ENCODE measurements at places on chromosomes 12 and 14.

- no peak for DNase-seq
Observed at GRCh38 chr12:19997656-19998400, 370.5 kb upstream of the PDE3A start.

DNA sequence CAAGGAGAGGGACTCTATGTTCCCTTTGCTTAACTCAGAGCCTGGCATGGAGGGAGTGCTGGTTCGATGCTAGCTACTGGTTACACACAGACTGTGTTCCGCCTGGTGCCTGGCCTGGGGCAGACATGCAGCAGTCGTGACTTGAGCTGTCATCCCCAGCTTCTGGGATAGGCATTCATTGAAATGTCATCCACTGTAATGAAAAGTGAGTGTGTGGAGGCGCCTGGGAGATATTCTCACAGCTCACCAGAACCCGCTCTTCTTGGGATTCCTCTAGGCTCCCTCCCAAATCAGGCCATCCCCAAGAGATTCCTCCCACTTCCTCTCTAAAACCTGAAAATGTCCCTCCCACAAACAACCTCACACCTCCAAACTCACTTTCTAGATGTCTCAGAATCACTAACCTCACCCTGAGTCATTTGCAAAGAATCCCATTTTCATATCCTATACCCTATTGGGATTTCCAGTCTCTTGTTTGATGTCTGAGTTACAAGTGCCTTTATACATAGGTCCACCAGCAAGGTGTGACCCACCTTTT lies 82.8 kb downstream of the CRACR2A start:
- no peak for DNase-seq

GRCh38 chr14:75013290-75013689 lies 10.6 kb downstream of the EIF2B2 start:
- DNase-seq: no peak

- no peak for DNase-seq
Observed at GRCh38 chr14:78081245-78081644, 88.9 kb upstream of the NRXN3 start.

GRCh38 chr12:131174901-131175300 lies 221.2 kb downstream of the ADGRD1 start:
- DNase-seq: no peak

GRCh38 chr14:30710876-30711275 lies 88.8 kb downstream of the SCFD1 start:
- DNase-seq: no peak

GRCh38 chr12:92272061-92272964 lies 126.7 kb upstream of the BTG1 start:
- DNase-seq: no peak

- no peak for DNase-seq
Observed at GRCh38 chr12:1760566-1761382, 59.6 kb upstream of the LRTM2 start.

DNA sequence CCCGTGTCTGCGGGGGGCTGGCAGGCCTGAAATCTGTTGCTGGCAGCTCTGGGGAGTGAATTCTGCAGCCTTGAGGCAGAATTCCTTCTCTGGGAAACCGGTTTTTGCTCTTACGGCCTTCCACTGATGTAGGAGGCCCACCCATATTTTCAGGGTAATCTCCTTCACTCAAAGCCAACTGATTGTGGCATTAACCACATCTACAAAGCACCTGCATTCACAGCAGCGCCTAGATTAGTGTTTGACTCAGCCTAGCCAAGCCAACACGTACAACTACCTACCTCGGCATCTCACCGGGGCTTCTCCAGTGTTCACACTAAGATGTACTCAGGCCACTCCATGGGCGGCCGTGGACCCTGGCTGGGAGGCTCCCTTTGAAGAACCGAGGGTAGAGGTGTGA lies 15.8 kb downstream of the C12orf43 start:
- no peak for DNase-seq

- no peak for DNase-seq
Observed at GRCh38 chr12:103737881-103738280, 103.2 kb downstream of the NT5DC3 start.

DNA sequence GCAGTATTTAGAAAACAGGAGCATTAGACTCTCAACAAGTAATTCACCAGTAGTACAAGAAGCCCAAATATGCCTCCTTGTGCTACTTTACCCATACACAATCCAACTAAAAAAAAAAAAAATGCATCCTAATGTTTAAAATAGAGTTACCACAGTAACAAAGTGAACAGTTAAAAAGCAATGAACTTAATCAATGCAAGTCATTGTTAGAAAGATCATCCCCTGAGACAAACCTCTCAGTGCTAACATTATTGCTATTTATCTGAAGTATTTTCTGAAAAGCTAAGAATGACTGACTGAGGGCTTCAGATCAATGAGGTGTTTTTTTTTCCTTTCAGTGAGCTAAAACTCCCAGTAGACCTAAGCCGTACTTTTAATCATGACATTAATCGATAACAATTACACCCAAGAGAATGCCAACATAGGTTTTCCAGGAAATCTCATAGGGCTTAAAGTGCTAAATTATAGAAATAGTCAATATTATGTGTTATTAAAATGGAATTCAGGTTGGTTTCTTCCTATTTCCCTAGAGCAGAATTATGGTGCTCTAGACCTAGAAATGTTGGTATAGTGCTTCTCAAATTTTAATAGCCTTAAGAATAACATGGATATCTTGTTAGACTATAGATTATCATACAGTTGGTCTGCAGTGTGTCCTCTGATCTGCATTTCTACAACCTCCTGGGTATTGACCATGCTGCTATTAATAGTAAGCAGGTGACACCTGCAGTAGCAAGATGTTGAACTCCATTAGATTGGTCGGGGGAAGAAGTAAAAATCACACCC lies 123.0 kb downstream of the PRKD1 start:
- no peak for DNase-seq

GRCh38 chr12:131499160-131499863 lies 211.6 kb upstream of the SFSWAP start:
- no peak for DNase-seq

DNA sequence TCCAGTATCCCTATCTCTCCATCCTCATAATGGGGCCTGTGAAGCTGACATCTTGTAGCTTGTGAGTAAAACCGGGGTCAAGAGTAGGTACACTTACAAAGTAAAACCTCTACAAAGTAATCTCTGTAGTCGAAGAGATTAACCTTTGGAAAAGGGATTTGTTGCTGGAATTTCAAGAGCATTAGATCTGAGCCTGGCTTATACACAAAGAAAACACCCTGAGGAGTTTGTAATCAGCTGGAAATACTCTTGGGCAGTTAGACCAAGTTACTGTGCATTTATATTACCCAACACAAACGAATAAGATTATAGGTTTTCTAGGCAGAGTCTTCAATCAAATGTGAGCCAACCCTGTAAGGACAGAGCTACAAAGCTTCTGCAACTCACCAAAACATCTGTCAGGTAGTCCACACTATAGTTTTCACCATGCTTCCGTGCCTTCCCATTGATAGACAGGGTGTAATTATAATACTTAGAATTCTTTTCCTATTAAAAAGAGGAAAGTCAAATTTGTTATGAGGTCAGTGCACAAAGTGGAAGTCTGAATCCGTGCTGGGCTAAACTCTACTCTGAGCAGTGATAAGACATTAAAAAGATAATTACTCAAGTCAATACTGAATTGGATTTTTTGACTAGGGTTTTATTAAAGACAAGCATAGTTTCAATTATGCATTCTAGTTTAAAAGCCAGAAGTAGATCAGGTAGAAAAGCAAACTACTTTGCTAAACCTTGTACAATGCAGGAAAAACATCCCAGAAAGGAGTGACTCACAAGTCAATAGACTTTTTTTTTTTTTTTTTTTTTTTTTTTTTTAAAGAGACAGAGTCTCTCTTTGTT lies 14.6 kb downstream of the GNS start:
- no peak for DNase-seq

GRCh38 chr12:92312463-92312964 lies 166.9 kb upstream of the BTG1 start:
- no peak for DNase-seq

DNA sequence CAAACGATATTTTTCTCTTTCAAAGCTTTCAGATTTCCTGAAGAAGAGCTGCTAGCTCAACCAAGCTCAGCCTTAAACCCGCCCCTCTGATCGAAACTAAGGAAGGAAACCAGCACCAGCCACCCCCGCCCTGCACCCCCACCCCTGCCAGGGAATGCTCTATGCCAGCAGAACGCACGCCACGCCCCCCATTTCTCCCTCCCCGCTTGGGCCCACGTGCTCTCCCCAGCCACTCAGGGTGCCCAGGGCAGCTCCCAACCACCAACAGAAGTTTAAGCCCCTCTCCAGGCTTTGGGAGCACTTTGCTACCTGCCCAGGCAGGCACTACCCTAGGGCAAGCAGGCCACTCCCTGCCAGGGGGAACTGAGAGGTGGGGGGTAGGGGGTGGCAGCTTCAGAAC lies 18.8 kb upstream of the KRT78 start:
- DNase-seq: peak; percentile 39

DNA sequence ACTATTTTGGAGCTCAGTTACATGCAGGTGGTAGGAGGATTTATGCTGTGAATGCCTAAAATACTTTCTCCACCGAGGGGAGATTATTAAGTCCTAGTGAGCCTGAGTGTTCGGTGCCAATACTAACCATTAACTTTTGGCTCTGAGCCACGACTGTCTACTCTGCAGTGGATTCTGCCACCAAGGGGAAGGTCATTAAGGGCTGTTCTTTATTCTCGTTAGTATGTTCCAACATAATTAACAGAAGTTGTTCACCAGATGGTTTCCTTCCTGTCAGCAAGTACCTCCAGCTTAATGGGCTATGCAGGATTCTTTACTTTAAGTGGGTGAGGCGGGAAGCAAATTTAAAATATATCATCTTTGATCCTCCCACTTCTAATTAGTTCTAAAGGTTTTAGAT lies 326.3 kb downstream of the BMP4 start:
- no peak for DNase-seq

DNA sequence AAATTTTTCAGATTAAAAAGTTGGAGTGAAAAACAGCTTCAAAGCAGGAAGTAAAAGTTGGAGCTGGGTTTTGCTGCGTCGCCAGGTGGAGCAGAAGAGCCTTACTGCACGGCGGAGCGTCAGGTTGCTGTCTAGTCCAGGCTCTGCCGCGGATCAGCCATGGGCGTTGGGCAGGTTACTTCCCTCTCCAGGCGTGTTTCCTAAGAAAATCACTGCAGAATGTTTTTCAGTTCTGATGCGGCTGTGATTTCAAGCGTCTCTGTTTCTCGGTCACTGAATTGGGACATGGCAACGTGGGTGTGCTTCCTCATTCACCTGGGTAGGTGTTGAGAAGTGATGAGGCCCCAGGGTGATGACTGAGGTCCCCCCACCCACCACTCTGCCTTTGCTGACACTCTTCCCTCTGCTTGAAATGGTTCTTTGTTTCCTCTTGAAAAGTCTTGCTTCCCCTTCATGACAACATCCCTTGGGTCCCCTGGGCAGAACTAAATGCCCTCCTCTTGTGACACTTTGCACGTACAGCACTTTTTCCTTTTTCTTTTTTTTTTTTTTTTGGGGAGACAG lies 7.6 kb downstream of the EVL start:
- no peak for DNase-seq

DNA sequence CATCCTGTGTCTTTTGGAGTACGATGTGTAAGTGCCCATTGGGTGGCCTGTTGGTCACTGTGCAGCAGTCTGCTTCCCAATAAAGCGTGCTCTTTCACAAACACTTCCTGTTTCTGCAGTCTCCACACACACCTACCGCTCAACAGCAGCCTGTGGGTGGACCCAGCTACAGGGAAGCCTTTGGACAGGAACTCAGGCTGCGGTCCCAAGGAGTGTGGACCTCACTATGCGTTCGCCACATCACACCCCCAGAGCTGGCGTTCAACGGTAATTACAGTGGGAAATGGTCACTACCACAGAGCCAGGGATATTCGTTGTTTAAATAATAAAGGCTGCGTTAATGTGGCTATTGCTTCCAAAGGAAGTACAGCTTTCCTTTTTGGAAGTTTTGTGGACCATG lies 16.2 kb downstream of the PSMC1 start:
- DNase-seq: no peak

DNA sequence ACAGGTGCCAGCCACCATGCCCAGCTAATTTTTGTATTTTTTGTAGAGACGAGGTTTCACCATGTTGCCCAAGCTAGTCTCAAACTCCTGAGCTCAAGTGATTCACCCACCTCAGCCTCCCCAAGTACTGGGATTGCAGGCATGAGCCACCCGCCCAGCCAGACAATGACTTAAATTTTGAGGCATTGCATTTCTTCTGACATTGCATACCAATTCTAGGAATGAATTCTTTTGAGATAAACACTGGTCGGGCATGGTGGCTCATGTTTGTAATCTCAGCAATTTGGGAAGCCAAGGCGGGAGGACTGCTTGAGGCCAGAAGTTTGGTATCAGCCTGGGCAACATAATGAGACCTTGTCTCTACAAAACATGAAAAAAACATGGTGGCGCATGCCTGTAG lies 2.5 kb upstream of the CELA1 start:
- no peak for DNase-seq

DNA sequence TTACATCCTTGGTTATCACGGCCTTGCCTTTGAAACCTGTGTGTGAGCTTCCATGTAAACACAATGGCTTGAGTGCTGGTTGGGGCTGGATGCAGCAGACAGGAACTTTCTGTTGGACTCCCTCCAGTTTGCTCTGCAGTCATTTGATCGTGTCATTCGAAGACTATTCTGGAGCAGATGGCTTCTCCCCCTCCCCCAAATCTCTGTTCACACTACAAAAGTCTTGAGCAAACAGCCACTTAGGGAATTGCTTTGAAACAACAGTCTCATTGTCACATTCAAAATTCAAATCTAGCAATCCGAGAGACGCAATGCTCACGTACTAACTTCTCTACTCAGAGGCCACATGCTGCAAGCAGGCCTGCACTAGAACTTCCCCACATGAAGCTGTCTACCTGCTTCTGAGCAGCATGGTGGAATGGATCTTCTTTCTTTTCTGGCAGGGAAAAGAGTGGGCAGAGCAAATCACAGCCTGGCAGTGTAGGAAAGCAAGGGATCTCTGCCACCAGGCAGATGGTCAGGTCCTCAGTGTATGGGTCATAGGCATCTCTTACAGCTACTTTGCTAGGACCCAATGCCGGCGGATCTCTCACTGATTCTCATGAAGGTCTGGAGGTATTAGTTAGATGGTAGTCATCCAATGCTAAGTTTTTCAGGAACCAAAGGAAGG lies 214.2 kb downstream of the PPM1H start:
- no peak for DNase-seq

DNA sequence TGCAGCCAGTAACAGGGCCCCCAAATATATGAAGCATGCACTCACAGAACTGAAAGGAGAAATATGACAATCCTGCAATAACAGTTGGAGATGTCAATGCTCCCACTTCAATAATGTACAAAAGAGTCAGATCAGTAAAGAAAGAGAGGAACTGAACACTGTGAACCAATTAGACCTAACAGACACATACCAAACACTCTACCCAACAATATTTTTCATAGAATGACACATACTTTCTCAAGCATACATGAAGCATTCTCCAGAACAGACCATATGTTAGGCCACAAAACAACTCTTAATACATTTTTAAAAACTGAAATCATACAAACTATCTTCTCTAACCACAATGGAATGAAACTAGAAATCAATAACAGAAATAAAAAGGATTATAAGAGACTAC lies 80.2 kb downstream of the ELK3 start:
- no peak for DNase-seq

GRCh38 chr12:22855456-22855855 lies 230.5 kb downstream of the ETNK1 start:
- DNase-seq: no peak

Data from stimulated activated CD4-positive, alpha-beta T cell treated with anti-CD3 and anti-CD28 coated beads, Interleukin-1b, Interleukin-23, amount 100 ng/mL, for 4 hours (primary cell).